Cardiac septum (tissue), 1 donor: ENCODE measurements at places on chromosomes 16 and 17. TPM values are rescaled to one million over a fixed set of nuclear protein-coding genes. Genes with fewer than 3 reads are reported as not detected.

Gene ST6GALNAC1
- total RNA-seq = 1.9 TPM

GRCh38 chr16:20678242-20678641, 19.2 kb downstream of the ACSM1 start:
- DNase-seq = no peak

DNA sequence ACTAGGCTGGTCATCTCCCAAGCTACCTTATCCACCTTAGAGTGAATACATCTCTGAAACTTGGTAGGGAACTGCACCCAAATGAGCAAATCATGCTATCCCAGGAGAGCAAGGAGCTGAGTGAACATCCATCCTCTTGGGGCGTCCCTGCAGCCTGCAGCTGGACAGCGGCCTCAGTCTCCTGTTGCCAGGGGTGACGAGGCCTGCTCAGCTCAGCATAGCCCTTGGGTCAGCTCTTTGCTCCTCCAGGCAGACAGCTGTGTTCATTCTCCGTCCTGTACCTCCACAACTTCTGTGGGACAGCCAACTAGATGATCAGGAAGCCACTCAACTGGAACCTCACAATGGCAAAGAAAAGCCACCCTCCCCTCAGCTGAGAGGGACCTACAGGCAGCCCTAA, 111.9 kb downstream of the SOCS1 start:
- DNase-seq = no peak

Gene DBF4B
- total RNA-seq = 5.9 TPM

DNA sequence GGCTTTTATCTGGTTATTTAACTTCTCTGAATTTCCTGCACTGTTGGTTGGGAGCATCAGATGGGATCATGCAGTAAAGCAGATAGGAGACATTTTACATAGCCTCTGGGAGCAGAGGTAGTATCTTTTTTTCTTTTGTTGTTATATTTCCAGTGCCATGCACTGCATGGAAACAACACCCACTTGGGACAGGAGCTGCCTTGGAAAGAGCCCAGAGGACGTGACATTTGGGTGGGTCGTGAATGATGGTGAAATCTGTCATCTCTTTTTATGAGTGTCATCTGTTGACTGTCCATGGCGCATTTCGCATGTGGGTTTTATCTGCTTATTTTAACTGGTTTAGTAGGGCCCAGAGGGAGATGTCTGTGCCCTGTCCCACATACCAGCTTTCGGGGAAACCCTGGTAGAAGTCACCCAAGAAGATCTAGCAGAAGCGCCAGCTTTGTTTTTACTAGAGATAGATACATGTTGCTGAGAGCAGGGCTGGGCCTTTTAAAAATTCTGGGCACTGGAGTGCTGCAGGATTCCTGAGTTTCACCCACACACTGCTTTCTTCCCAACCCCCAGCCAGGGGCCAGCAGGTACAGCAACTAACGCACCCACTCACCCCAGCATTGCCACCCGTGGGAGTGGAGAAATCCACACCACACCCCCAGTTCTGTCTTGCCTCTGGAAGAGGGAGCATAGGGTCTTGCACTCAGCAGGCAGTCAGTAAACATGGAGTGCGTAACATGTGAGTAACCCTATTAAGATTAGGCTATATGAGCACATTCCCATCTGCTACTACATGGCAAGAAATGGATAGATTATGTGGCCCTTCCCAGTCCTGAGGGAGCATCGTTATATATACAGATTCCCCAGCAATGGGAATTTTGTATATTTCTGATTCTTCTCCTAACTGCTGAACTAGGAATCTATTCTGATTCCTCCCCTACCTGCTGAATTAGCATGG, 8.4 kb upstream of the TERF2 start:
- no peak for DNase-seq

Gene TAT
- not detected for total RNA-seq

Gene SEPTIN12
- total RNA-seq = not detected

DNA sequence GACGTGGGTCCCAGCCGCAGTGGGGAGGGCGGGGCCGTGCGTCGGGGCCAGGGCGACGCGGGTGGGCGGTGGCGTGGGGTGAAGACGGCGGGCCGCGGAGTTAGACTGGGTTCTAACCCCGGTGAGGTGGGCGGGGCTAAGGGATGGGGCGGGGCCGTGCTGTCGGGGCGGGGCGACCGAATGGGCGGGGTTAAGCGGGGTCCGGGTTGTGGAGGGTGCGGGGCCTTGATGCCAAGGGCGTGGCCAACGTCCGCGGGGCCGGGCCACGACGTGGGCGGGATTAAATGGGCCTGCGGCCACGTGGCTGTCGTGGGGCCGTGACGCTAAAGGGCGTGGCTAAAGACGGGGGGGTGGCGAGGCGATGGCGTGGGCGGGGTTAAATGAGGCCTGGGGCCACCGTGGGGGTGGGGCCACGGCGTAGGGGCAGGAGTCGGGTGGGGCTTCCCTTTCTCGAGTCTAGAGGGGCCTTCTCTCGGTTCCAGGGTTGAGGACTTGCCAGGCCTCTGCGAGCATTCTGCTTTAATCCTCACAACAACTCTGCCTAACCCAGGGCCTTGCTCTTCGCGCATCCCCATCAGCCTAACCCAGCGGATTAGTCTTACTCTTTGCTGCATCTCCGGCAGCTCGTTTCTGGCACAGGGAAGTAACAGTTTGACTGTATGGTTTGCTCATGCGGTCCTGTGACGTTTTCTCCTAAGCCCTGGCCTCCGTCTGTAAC, 739 bp downstream of the TCF25 start:
- DNase-seq = peak; percentile 99

Gene AKAP1
- total RNA-seq = 108 TPM

Gene KIF2B
- not detected for total RNA-seq

- DNase-seq = peak; percentile 84
These were observed 31.7 kb downstream of the CNGB1 start for GRCh38 chr16:57938936-57939871.

GRCh38 chr17:57158325-57158724, 73.3 kb downstream of the AKAP1 start:
- no peak for DNase-seq
